IPS DF 19.7 (cell line): ENCODE measurements at places on chromosomes 6 and 20.

GRCh38 chr6:39026175-39026574 lies 22.4 kb upstream of the GLP1R start:
- DNase-seq: no peak

- no peak for DNase-seq
These were observed 30.9 kb upstream of the FKBP1C start for GRCh38 chr6:63180367-63180766.

DNA sequence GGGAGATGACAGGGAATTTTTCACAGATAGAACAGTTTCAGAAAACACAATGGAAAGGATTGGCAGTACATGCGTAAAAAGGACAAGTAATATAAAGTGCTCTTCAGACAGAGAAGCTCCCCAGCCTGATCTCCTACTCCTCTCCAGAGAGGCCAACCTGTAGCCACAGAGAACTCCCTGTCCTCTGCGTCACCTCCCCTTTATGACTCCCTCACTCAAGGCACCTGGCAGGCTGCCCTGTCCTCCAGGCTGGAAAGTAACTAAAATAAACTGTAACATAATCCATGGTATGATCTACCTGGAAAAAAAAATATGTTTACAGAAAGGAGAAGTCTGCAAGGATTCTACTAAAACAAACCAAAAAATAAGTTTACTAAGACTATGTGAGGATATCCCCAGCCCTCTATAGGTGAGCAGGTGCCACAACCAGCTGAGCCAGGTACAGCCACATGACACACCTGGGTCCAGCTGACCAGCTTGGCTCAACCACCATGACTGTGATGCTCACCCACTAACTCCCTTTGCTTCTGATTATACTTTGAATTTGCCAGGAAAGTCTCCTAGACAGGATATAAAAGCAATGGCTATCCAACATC lies 29.2 kb downstream of the MBOAT1 start:
- no peak for DNase-seq

DNA sequence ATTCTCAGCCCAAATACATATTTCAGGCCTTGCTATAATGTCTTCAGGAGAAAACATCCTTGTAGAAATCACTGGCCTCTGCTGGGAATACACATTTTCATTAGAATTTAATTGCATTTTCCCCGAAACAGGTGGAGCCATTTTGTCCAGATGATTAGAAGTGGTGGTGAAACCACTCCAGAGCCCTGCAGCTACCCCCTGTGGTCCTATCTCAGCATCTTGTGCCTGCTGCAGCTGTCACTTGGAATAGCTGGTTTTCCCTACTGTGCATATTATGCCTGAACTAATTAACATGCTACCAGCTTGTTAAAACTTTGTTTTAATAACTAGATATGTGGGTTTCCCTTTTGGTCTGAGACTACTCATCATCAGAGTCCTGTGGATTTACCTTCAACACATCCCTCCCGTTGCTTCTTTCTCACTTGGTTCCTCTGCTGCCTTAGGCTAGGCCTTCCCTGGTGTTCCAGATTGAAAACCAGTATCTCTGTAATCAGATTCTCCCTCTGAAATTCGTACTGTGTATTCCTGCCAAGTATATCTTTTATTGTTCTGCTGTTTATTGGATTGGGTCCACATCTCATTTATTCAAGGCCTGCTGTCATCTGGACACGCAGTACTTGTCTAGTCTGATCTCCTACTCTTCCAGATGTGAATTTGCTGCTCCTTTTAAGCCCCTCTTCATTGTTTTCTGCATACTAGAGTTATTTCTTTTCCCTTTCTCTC lies 15.2 kb downstream of the DNAH8 start:
- DNase-seq: no peak

DNA sequence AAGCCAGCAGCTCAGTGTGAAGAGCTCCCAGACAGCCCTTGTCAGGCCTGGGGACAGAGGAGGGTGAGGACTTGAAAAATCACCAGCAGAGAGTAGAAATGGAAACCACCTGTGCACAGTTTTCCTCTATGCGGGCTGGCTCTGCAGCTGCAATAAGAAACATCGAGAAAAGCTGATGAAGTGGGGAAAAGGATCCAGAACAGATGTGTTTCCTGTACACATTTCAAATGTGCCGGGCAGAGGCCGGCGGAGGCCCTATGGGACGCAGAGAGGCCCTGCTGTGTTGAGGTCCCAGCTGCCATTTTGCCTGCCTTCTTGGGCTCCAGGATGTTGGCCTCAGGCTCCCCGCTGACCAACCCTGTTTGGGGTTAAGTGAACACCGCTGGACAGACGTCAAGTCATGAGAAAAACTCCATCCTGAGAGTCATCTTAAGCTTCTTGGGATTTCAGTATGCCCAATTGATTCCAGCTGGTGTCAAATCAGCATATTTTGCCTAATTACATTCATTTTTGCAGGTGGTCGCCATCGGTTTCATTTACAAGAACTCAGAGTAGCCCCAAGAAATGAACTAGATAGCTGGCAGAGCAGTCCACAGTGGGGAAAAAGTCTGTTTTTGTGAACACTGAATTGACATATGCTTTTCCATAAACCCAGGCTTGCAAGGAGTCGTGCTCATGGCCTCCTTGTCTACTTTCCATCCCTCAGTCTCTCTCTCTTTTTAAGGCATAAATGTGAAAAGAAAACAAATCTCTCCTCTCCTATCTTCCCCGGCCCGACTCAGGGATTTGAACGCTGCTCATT lies 150.4 kb upstream of the PHACTR3 start:
- no peak for DNase-seq

DNA sequence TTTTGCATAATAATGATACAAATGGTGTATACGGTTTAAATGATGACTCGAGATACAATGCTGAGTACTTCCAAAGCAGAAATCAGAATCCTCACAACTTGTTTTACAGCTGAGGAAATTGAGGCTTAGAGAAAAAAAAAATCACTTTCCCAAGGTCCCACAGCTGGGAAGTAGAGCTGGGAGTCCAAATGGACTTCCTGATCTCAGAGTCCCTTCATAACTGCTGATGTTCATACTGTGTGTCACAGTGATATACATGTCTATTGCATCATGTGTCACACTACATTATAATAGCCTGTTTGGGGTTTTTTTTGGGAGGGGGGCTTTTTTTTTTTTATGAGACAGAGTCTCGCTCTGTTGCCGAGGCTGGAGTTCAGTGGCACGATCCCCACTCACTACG lies 8.5 kb downstream of the HM13 start:
- no peak for DNase-seq

DNA sequence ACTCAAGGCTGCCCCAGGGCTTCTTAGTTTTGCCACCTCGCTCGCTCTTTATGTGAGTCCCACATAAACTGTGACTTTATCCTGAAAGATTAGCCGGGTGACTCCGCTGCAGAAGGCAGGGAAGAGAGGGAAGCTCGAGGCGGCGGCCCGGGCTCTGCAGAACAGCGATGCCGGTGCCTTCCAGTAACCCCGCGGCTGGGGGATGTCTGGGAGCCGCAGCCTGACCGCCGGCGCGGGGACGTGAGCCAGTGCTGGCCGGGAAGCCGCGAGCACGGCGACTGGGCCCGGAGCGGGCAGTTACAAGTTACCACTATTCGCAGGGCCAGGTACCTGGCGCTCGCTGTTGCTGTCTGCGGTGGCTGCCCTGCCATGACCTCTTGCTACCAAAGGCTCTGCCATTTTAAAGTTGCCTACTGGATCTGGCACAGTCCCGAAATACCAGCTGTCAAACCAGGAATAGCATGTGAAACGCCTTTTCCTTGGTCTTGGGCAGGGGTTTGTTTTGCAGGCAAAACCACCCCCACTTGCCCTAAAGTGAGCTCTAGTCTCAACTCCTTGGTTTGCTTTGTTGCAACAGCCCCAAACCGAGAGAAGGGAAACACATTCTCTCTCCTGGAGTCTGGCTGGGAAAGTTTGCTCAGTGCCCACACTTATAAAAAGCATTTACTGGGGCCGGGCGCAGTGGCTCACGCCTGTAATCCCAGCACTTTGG lies 124.0 kb upstream of the SLC2A12 start:
- no peak for DNase-seq

DNA sequence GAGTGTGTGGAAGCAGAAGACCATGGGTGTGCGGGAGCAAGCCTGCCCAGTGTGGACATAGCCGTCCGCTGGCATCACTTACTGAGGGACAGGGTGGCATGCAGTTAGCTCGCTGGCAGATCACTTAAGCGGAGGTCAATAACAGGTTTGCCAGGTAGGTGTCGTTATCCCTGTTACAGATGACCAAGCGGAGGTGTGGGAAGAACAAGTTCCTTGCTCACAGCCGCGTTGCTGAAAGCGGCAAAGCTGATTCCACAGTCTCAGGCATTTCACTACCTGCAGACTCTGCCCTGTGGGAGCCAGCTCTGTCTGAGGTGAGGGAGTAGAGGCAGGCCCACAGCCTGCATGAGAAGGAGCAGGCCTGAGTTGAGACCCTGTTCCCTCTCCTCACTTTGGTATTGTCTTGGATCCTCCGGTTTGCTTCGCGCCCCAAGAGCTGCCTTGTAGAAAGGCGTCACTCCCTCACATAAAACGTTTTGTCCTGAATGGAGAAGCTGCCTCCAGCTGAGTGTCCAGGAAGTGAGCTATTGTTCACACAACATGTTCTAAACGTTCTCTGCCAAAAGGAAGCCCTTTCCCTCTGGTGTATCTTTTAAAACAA lies 96.9 kb downstream of the TCP11 start:
- DNase-seq: no peak

- DNase-seq: no peak
These were observed 42.1 kb downstream of the PPP1R3G start for GRCh38 chr6:5127106-5127687.

DNA sequence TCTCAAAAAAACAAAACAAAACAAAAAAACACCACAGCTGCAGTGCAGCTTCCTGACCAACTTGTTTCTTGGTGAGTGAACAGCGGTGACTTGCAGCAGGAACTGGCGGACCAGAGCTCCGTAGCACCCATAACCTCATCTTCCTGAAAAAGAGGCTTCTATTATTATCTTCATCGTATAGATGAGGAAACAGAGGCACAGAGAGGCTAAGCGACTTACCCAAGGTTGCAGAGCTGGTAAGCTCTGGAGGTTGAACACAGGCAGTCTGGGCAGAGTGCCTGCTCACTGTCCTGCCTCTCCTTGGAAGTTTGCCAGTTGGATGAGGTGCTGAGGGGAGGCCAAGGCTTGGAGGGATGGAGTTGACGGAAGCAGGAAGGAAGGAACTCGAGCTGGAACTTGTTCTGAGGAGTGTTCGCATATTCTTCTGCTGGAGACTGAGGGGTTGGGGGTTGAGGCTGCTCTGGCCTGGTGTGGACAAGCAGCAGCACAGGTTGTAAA lies 47.9 kb upstream of the CCDC167 start:
- DNase-seq: no peak

DNA sequence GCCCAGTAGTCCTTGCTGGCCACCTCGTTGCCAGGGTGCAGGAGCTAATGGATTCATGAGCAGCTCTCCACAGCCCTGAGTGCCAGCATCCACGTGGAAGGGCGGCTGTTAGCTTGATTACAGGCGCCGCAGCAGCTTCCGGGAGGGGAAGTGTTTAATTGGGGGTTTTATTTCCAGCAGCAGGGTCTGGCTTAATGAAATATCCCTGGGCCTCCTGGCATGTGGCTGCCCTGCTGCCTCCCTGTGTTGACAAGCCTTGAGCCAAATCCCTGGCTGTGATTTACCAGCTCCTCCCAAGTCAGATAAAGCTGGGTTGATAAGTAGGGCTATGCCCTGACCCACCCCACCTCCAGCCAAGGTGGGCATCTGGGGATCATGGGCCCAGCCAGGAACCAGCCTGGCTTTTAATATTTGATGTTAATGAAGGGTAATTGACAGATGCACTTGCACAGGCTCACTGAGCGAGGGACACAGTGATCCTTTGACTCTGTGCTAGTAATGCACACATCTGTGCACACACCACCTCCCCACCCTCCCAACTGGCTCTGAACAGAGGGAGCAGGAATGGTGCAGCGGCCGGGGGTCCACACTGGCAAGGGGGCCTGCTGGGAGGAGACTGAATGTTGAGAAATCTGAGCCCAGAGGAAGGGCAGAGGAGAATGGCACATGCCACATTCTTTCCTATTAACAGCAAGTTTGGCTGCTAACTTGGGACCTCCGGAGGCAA lies 13.6 kb downstream of the GLP1R start:
- no peak for DNase-seq

DNA sequence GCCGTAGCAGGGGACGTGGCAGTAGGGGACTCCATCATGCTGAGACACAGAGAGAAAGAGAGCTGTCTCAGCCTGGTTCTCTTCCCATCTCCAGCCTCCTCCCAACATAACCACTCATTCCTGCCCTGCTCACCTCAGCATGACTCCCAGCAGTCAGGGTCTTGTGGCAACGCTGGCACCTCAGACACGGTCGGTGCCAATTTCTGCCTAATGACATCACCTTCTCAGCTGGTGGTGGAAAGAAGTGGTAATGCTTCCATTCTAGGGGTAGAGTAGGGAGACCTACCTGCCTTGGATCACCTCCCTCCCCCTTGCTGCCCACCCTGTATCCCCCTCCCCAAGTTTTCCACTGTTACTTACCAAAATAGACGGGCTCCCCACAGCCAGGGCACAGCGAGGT lies 2.5 kb downstream of the CRIP3 start:
- DNase-seq: no peak

GRCh38 chr6:161411265-161411944 lies 137.5 kb upstream of the AGPAT4 start:
- DNase-seq: no peak

DNA sequence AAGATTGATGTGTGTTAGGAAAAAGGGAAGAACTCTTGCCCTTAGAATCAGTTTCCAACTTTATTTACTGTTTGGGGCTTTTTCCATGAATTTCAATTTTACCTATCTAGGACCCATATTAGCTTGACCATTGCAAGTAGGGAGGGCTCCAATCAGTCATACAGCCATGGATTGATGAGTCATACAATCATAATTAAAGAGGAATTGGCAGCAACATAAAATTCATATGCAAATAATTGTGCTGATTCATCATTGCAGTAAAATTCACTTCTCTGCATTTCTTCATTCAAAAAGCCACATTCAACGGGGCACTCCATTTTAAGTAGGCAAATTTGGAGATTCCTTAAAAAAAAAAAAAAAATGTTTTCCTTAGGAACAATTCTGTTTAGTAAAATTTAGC lies 1016.4 kb downstream of the KIF16B start:
- no peak for DNase-seq

DNA sequence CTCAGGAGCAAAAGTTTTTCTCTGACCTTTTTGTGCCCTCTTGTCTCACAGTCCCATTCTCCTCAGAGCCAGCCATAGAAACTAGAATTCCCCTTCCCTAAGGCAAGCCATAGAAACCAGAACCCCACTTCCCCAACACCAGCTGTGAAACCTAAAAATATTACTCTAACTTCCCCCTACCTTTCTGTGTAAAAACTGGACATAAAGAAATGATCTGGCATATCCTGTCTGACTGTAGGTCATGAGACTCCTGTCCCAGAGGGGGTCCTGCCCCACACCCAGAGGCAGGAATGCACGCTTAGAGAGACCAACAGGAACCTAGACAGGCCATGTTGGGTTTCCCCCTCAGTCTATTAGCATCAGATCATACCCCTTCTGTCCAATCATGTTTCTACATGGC lies 140.6 kb upstream of the SLC22A16 start:
- no peak for DNase-seq

GRCh38 chr20:41470362-41471095 lies 103.9 kb upstream of the EMILIN3 start:
- no peak for DNase-seq

DNA sequence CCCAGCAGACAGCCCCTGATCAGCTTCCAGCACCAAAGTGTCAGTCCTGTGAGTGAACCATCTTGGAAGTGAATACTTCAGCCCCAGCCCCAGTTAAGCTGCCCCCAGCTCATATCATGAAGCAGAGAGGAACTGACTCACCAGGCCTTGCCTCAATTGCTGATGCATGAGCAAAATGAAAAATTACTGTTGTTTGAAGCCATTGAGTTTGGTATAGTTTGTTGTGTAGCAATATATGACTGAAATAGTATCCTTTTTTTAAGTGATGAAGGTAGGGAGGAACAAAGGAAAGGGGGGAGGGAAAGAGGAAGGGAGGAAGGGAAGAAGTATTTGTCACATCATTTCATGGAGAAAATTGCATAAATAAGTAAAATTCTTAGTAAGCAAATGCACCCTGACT lies 266.4 kb downstream of the MAFB start:
- DNase-seq: no peak
